ENCODE measurements at places on chromosomes 5 and 9. TPM values are rescaled to one million over a fixed set of nuclear protein-coding genes. Genes with fewer than 3 reads are reported as not detected.

ZCCHC9 gene
- 19.4 TPM for total RNA-seq

CYSRT1 gene
- 1.3 TPM for total RNA-seq

UAP1L1 gene
- 6.4 TPM for total RNA-seq

SLC30A5 gene
- 55.3 TPM for total RNA-seq

TAF11L5 gene
- not detected for total RNA-seq

- no peak overlapping the region for H3K27ac ChIP-seq
- H3K4me1 ChIP-seq: peaks cover 14% of the 10 kb centered on the region
- DNase-seq: peak; percentile 11
- peaks cover 76% of the 10 kb centered on the region for H3K27me3 ChIP-seq
Measured at GRCh38 chr5:115180165-115180709, 10.5 kb upstream of the TRIM36 start.

- no peak overlapping the region for H3K4me3 ChIP-seq
- H3K27ac ChIP-seq: no peak overlapping the region
- H3K27me3 ChIP-seq: no peaks in the 10 kb centered on the region
- H3K36me3 ChIP-seq: peaks cover 13% of the 10 kb centered on the region
- H3K4me1 ChIP-seq: no peaks in the 10 kb centered on the region
Measured at GRCh38 chr5:67146574-67146973, 50.0 kb downstream of the CD180 start.

DNA sequence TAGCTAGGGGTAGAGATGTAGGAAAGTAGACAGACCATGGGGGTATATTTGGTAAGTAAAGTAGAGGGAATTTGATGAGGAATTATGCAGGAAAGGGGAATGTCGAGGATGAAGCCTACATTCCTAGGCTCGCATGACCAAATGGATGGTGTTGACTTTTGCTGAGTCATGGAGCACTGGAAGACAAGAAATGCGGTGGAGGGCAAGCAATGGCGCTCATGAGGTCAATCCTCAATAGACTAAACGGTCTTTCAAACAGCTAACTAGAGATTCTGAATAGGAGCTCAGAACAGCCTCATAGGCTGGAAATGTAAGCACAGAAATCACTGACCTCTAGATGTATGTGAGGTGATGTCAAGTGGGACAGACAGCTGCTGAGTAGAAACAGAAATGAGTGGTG lies 50.7 kb upstream of the FST start:
- peaks cover 48% of the 10 kb centered on the region for H3K4me1 ChIP-seq
- peak; percentile 45 for DNase-seq
- H3K27me3 ChIP-seq: no peaks in the 10 kb centered on the region
- no peak overlapping the region for H3K4me3 ChIP-seq

DNA sequence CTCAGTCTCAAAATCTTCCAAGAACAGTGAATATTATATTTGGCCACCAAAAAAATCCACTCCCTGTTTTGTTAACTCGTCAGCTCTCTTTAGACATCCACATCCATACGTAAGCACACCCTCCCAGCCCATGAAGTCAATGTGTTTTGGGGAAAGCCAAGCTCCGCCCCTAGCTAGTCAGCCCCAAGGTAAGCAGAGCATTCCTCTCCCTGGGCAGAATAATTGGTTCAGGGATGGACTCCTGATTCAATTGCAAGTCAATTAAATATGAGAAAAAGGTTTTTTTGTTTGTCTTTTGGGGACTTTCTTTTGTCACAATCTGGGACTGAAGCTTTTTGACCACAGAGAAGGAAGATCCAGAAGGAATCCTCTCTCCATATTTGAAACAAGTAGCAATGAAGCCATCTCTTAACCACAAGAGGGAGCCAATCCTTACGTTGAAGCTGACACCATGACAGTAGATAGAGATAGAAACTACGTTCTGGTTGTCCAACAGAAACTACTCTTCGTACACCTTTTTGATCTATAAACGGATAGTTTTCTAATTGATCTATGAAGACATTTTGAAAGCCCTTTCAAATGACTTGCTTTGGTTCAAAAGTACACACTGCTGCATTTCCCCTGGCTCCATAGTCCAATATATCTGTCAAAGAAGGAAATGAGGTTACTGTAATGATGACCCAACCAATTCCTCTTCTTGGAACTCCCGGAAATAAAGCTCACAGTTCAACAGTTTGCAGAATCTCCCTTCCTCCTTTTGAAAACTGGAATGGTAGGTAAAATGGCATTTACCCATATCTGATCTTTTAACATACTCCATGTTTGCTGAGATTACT lies 166.4 kb downstream of the TLE1 start:
- no peaks in the 10 kb centered on the region for H3K27me3 ChIP-seq
- H3K4me1 ChIP-seq: peaks cover 11% of the 10 kb centered on the region
- DNase-seq: peak; percentile 74
- H3K4me3 ChIP-seq: no peak overlapping the region

GRCh38 chr5:120016717-120017382 lies 387.5 kb downstream of the FAM170A start:
- no peak for DNase-seq
- no peaks in the 10 kb centered on the region for H3K36me3 ChIP-seq
- H3K4me3 ChIP-seq: no peak overlapping the region
- H3K27ac ChIP-seq: no peak overlapping the region

GRCh38 chr9:106682420-106682819 lies 180.5 kb upstream of the ZNF462 start:
- H3K4me1 ChIP-seq: no peaks in the 10 kb centered on the region
- H3K36me3 ChIP-seq: no peaks in the 10 kb centered on the region
- no peak for DNase-seq
- no peaks in the 10 kb centered on the region for H3K27me3 ChIP-seq
- H3K4me3 ChIP-seq: no peak overlapping the region
- no peak overlapping the region for H3K27ac ChIP-seq

DNA sequence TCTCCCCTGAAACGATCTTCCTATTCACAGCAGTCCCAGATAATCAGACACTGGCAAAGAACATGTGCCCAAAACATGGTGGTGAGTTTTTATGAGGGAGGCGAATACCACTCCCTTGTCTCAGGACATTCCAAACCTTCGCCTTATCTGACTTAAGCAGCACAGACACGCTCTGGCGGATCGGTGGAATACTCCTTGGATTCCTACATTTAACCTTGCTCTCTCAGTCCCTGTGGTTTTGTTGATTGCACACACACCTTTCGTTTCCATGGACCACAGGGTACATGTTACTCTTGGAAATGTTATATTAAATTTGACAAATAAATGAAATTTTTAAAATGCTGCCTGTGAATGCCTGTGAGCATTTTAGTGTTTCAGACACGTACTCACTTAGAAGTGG lies 87.8 kb upstream of the CPEB4 start:
- H3K4me1 ChIP-seq: no peaks in the 10 kb centered on the region
- no peaks in the 10 kb centered on the region for H3K27me3 ChIP-seq
- no peak for DNase-seq
- no peak overlapping the region for H3K27ac ChIP-seq
- H3K4me3 ChIP-seq: no peak overlapping the region
- H3K36me3 ChIP-seq: no peaks in the 10 kb centered on the region

GRCh38 chr9:122975196-122975595 lies 34.4 kb downstream of the RABGAP1 start:
- no peaks in the 10 kb centered on the region for H3K36me3 ChIP-seq
- no peak overlapping the region for H3K4me3 ChIP-seq
- H3K27ac ChIP-seq: no peak overlapping the region
- no peak for DNase-seq

GRCh38 chr9:116991051-116991450 lies 303.9 kb downstream of the TRIM32 start:
- DNase-seq: no peak
- H3K27me3 ChIP-seq: no peaks in the 10 kb centered on the region
- H3K4me1 ChIP-seq: no peaks in the 10 kb centered on the region
- no peak overlapping the region for H3K27ac ChIP-seq
- no peak overlapping the region for H3K4me3 ChIP-seq

DNA sequence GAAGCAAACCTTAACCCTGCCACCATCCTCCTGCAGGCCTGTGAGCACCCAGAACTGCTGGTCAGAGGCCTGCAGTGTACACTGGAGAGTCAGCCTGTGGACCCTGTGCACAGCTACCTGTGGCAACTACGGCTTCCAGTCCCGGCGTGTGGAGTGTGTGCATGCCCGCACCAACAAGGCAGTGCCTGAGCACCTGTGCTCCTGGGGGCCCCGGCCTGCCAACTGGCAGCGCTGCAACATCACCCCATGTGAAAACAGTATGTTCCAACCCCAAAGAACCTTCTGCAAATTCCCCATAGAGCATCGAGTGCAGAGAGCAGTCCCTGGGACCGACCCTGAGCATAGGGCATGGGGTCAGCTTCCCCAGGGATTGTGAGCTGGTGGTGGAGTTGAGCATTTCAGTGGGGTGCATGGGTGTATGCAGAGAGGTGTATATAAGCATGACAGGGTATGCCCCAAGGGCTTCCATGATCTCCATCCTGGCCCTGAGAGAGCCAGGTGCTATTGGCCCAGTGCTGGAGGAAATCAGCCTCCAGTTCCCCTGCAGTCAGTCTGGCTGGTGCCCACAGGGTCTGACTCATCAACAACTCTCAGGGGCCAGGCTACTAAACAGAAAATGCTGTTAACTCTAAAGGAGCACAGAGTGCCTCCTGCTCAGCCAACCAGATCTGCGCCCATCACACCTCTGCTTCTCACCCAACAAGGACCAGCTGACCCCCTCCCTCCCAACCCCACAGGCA lies 126.2 kb downstream of the SAXO1 start:
- H3K36me3 ChIP-seq: no peaks in the 10 kb centered on the region
- DNase-seq: peak; percentile 45
- no peaks in the 10 kb centered on the region for H3K27me3 ChIP-seq
- no peak overlapping the region for H3K4me3 ChIP-seq
- H3K4me1 ChIP-seq: no peaks in the 10 kb centered on the region

DNA sequence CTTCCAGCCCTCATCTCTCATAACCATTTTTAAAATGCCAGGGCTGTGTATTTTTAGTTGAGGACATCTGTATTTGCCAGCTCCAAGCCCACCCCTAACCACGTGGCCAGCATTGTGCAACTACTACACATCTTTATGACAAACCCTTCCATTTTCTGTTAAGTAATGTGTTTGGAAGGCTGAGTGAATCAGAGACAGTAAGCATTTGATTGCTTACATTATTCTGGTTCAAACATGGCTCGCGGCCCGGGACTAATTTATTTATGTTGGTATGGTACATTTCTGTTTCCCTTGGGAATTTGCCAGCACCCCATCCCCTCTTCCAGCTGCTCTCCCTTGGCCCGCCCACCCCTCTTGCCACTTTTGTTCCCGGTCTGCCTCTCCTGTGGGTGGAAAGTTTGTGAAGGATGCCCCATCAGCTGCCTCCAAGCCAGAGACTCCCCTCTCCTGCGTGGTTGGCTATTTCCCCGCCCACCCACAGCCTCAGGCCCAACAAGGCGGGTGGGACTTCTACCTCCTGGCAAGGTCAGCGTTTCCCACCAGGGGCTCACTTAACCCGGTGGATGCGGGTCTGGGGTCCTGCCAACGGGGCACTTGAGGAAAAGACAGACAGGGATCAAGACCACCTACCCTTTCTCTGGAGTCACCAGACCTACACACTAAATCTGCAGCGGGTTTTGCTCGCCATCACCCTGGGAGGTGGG lies 162.2 kb downstream of the HSD17B3 start:
- H3K4me1 ChIP-seq: no peaks in the 10 kb centered on the region
- H3K36me3 ChIP-seq: no peaks in the 10 kb centered on the region
- 0 out of 2 replicates have a peak, but pooled peaks cover 17% of the 10 kb centered on the region for H3K27me3 ChIP-seq
- H3K27ac ChIP-seq: no peak overlapping the region
- H3K4me3 ChIP-seq: no peak overlapping the region

GRCh38 chr9:118183576-118183975 lies 479.4 kb downstream of the TLR4 start:
- H3K36me3 ChIP-seq: no peaks in the 10 kb centered on the region
- H3K27me3 ChIP-seq: no peaks in the 10 kb centered on the region
- H3K27ac ChIP-seq: no peak overlapping the region
- no peak overlapping the region for H3K4me3 ChIP-seq

GRCh38 chr5:38783011-38783561 lies 62.7 kb upstream of the OSMR start:
- H3K4me1 ChIP-seq: peaks cover 41% of the 10 kb centered on the region
- H3K27me3 ChIP-seq: no peaks in the 10 kb centered on the region
- H3K27ac ChIP-seq: peak overlapping the region; percentile 65
- H3K4me3 ChIP-seq: no peak overlapping the region
- no peaks in the 10 kb centered on the region for H3K36me3 ChIP-seq
- DNase-seq: peak; percentile 96

DNA sequence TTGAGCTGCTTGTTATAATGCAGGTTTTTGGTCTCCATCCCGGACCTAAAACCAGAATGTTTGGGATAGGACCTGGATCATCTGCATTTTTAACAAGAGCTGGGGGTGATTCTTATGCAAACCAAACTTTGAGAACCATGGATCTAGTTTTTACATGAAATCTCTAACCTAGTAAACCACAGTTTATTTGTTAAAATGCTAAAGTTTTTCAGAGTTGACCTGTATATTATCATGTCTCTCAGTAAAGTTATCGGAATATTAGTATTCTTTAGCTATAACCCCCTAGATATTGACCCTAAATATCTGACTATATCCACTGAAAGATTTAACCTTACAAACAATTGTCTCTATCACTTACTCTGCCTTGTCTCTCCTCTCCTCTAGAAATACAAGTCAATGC lies 28.7 kb downstream of the F2R start:
- H3K27me3 ChIP-seq: no peaks in the 10 kb centered on the region
- no peak overlapping the region for H3K4me3 ChIP-seq
- no peak for DNase-seq
- no peaks in the 10 kb centered on the region for H3K4me1 ChIP-seq
- no peaks in the 10 kb centered on the region for H3K36me3 ChIP-seq
- no peak overlapping the region for H3K27ac ChIP-seq

DNA sequence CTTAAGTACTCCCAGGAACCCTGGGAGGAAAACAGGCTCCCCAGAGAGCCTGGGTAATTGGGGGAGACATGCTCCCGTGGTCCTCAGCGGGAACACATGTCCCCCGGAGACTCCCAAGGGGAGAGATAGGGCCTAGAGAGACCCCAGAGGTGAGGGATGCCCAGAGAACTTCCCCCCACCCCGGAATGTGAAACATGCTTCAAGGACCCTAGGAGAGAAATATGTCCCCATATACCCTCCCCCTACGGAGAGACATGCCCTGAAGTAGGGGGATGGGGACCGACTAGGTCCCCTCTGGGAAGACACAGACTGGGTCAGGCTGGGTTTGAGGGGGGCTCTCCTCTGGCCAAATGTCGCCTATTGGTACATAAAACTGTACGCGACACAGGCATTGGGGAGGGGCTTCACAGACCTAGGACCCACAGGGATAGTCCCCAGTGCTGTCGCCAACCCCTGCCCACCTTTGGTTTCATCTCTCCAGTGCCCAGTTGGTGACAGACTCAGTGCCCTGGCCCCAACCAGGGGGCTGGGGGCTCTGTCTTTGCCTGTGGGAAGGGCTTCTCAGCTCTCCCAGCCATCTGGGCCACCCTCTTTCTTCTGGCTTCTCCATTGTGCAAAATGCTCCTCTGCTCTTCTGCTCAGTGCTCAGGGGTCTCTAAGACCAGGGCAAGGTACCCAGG lies 26.9 kb downstream of the PCDH1 start:
- H3K4me1 ChIP-seq: peaks cover 16% of the 10 kb centered on the region
- no peak overlapping the region for H3K27ac ChIP-seq
- no peaks in the 10 kb centered on the region for H3K27me3 ChIP-seq
- no peak for DNase-seq

- no peaks in the 10 kb centered on the region for H3K36me3 ChIP-seq
- DNase-seq: peak; percentile 72
- no peak overlapping the region for H3K4me3 ChIP-seq
- 0 out of 2 replicates have a peak overlapping the region, but pooled peaks have one; percentile 14 for H3K27ac ChIP-seq
Measured at GRCh38 chr5:145554399-145554798, 280.7 kb downstream of the PRELID2 start.

- no peaks in the 10 kb centered on the region for H3K27me3 ChIP-seq
- H3K27ac ChIP-seq: peak overlapping the region; percentile 83
- H3K4me1 ChIP-seq: peaks cover 24% of the 10 kb centered on the region
- H3K36me3 ChIP-seq: peaks cover 4% of the 10 kb centered on the region
- no peak overlapping the region for H3K4me3 ChIP-seq
Measured at GRCh38 chr5:177545487-177546257, 8.7 kb downstream of the FAM193B start.

- no peaks in the 10 kb centered on the region for H3K36me3 ChIP-seq
- H3K27ac ChIP-seq: no peak overlapping the region
Measured at GRCh38 chr5:9324348-9325077, 221.4 kb downstream of the SEMA5A start.
